ENCODE measurements at places on chromosomes 5 and 9.

GRCh38 chr5:42579320-42579719, 156.1 kb downstream of the GHR start:
- no peak for DNase-seq

DNA sequence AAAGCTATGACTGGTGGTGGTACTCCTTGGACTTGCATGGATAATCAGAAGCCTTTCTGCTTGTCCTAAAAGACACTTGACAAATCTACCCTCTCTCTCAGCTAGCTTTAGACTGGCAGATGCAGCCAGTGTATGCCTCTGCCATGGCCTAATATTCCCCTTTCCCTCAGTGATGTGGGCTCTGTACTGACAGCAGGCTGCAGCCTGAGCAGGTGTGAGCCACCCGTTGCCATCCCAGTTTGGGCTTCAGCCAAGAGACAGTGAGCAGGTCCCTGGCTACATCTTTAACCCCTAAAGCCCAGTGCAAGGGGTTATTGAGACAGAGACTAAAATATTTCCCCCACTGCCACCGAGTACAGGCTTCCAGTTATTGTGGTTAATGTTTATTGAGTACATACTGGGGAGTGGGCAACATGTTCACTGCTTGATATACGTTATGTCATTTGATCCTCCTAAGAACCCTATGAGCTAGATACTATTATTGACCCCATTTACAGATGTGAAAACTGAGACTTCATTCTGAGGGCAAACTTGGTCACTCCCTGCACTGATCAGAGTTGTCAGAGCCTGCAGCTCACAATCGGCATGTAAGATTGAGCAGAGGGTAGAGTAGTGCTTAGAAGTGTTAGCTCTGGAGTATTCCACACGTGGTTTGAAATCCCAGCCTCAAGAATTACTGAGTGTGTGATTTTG, 254.2 kb downstream of the ARHGAP26 start:
- DNase-seq = no peak

DNA sequence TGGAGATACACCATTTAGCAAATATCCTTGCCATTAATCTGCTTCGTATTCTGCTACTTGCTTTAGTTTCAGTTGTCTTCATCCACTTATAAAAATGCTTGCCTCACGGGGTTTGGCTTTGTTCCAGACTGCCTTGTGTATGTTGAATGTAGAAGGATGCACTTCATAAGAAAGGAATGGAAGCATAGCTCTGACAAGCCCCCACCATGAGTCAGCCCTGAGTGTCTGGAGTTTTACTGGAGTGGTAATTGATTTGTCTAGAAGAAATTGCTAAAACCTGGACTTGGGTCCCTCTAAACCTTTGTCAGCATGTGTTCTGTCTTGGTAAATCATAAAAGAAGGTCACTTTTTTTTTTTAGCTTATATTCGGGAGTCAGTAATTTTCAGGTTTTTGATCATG, 4.6 kb downstream of the TEX48 start:
- peak; percentile 98 for DNase-seq

DNA sequence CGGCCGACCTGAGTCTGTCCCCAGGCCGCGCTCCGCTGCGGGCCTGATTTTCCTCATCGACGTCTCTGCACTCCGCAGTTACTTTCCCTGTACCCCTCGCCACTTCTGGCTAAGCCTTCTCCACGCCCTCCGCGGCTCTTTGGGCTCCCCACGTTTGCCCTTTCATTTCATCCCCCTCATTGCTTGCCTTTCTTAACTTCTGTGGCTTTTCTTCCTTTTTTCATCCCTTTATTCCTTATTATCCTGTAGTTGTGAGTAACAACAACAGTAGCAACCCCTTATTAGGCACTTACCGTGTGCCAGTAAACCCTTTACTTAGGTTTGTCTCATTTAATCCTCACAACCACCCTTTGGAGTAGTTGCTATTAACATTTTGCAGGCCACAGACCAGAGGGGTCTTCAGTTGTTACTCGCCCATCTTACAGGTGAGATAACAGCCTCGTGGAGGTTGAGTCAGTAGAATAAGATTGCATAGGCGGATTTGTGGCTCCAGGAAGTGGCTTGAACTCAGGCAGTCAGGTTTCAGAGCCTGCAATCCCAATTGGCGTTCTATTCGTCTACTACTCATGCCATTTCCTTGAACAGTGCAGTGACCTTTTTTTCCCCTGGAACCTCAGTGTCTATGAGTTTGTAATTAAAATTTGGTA, 724 bp downstream of the TCERG1 start:
- DNase-seq = no peak

DNA sequence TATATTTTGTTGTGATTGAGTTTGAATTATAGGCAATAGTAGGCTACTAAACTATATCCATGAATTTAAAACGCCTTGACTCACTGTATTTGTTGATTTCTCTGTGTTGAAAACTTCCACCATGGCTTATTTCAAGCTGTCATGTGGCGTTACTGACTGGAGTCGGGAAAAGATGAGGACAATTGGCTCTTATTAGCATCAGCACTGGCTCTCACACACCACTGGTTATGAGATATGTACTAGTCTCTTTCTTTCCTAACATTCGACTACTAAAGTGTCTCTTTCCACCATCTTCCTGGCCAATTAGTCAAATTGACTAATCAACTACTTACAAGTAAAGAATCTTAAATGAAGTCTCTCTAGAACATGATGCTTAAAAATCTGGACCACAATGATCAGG, 9.1 kb upstream of the DAB2 start:
- no peak for DNase-seq

- DNase-seq = peak; percentile 100
Measured at GRCh38 chr9:121398374-121398773, 28.3 kb upstream of the STOM start.

GRCh38 chr5:136052692-136053335, 24.0 kb downstream of the TGFBI start:
- no peak for DNase-seq

GRCh38 chr9:33264003-33264472, 470 bp downstream of the BAG1 start:
- no peak for DNase-seq
